ENCODE measurements at places on chromosomes 11 and 22. TPM values are rescaled to one million over a fixed set of nuclear protein-coding genes. Genes with fewer than 3 reads are reported as not detected.

Gene ISX
- not detected for total RNA-seq

Gene TRPM5
- total RNA-seq = not detected

Gene OR10A5
- total RNA-seq = not detected

Gene CDC42EP2
- total RNA-seq = 43.2 TPM

Gene DUSP8
- total RNA-seq = 12.1 TPM

Gene CCDC81
- 0.33 TPM for total RNA-seq

Gene CUL5
- 19.4 TPM for total RNA-seq

Gene MRGPRX3
- total RNA-seq = not detected

Gene ZNF280B
- 4.6 TPM for total RNA-seq

Gene COMT
- 165 TPM for total RNA-seq

Gene CHRM1
- not detected for total RNA-seq

Gene KIF18A
- 29.9 TPM for total RNA-seq

Gene FGF3
- not detected for total RNA-seq

Gene OR52A1
- total RNA-seq = not detected

Gene CASP4
- total RNA-seq = 67.7 TPM

Gene EHF
- total RNA-seq = 286 TPM

Gene SLC37A4
- total RNA-seq = 24.6 TPM

Gene BARX2
- total RNA-seq = 41.6 TPM

Gene TRIM48
- not detected for total RNA-seq

Gene LRRC10B
- not detected for total RNA-seq

Gene FJX1
- 19.8 TPM for total RNA-seq

Gene CHKB
- 83.2 TPM for total RNA-seq

Gene HTR3B
- total RNA-seq = not detected

Gene TBC1D10A
- 24.5 TPM for total RNA-seq

Gene SPTBN2
- total RNA-seq = 41.3 TPM

Gene CHRM4
- not detected for total RNA-seq

Gene MYBPC3
- not detected for total RNA-seq

Gene IRAG1
- not detected for total RNA-seq

Gene SLC25A22
- total RNA-seq = 53.6 TPM

Gene TCN1
- total RNA-seq = 335 TPM

Gene OR2D2
- not detected for total RNA-seq

Gene GVQW3
- 6.7 TPM for total RNA-seq

Gene RFPL2
- total RNA-seq = 0.52 TPM

Gene IL17REL
- not detected for total RNA-seq

Gene CCDC116
- total RNA-seq = not detected

Gene NCR3LG1
- total RNA-seq = 5.3 TPM

Gene SERPIND1
- not detected for total RNA-seq

Gene INS
- total RNA-seq = not detected

Gene FGF4
- total RNA-seq = not detected

Gene RIMBP3B
- total RNA-seq = 0.17 TPM

Gene EFCAB6
- total RNA-seq = 2.2 TPM

Gene FHIP1B
- 43.9 TPM for total RNA-seq

Gene MYEOV
- 98.4 TPM for total RNA-seq

Gene DNAJC24
- total RNA-seq = 14.9 TPM

Gene IGLL1
- not detected for total RNA-seq

Gene LIF
- 260 TPM for total RNA-seq

Gene CD6
- 0.34 TPM for total RNA-seq

Gene RAB39A
- total RNA-seq = not detected

Gene CCDC157
- total RNA-seq = 5.5 TPM

Gene PLEKHA7
- total RNA-seq = 167 TPM

Gene MMP12
- total RNA-seq = not detected

Gene OR8G1
- not detected for total RNA-seq

Gene MRPL23
- total RNA-seq = 109 TPM

Gene PKDREJ
- total RNA-seq = not detected

Gene MIOX
- not detected for total RNA-seq

Gene LARGE2
- total RNA-seq = 33.9 TPM

Gene POTEH
- total RNA-seq = not detected

Gene C22orf23
- 0.52 TPM for total RNA-seq

Gene KDM4D
- 0.68 TPM for total RNA-seq
